Psoas muscle (tissue), 8 donors: ENCODE measurements at places on chromosomes 6 and 20. TPM values are rescaled to one million over a fixed set of nuclear protein-coding genes. Genes with fewer than 3 reads are reported as not detected.

GRCh38 chr20:722822-723644 lies 45.3 kb downstream of the SLC52A3 start:
- no peak overlapping the region for H3K4me3 ChIP-seq
- H3K27ac ChIP-seq, result no peak overlapping the region
- no peaks in the 10 kb centered on the region for H3K36me3 ChIP-seq
- H3K27me3 ChIP-seq, result peaks cover 53% of the 10 kb centered on the region
- no peak for DNase-seq

- no peaks in the 10 kb centered on the region for H3K27me3 ChIP-seq
- H3K4me3 ChIP-seq, result peak within 1 kb of the TSS; percentile 77
- H3K4me1 ChIP-seq, result peaks cover 54% of the 10 kb centered on the region
- DNase-seq, result peak; percentile 99
- H3K27ac ChIP-seq, result peak within 1 kb of the TSS; percentile 99
Measured at GRCh38 chr20:23361476-23362391, at the start of gene GZF1. TSS of gene GZF1 (plus strand) at chr20:23362182. CDS start at chr20:23364384, 2,202 bp downstream.

DNA sequence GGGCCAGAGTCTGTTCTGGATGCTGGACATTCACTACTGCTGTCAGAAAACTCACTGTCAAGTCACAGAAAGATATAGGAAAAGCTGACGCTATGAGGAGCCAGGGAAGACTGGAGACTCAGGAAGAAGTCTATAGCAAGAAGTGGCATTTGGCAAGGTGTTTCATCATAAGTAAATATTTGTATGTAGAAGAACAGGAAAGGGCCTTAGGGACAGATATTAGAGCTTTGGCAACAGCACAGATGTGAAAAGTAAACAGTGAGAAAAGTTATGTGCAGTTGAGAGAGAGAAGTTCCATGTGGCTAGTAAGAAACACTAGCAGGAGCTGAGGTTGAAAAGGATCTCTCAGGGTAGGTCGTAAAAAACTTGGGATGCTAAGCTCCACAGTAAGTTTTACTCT lies 868.9 kb downstream of the PHF3 start:
- no peak for DNase-seq
- no peaks in the 10 kb centered on the region for H3K36me3 ChIP-seq
- H3K27me3 ChIP-seq, result no peaks in the 10 kb centered on the region
- no peaks in the 10 kb centered on the region for H3K4me1 ChIP-seq
- H3K27ac ChIP-seq, result no peak overlapping the region
- no peak overlapping the region for H3K4me3 ChIP-seq

GRCh38 chr6:91198588-91199255 lies 611.9 kb upstream of the MAP3K7 start:
- no peak for DNase-seq
- H3K4me1 ChIP-seq, result no peaks in the 10 kb centered on the region
- H3K36me3 ChIP-seq, result no peaks in the 10 kb centered on the region
- no peaks in the 10 kb centered on the region for H3K27me3 ChIP-seq
- H3K4me3 ChIP-seq, result no peak overlapping the region

DNA sequence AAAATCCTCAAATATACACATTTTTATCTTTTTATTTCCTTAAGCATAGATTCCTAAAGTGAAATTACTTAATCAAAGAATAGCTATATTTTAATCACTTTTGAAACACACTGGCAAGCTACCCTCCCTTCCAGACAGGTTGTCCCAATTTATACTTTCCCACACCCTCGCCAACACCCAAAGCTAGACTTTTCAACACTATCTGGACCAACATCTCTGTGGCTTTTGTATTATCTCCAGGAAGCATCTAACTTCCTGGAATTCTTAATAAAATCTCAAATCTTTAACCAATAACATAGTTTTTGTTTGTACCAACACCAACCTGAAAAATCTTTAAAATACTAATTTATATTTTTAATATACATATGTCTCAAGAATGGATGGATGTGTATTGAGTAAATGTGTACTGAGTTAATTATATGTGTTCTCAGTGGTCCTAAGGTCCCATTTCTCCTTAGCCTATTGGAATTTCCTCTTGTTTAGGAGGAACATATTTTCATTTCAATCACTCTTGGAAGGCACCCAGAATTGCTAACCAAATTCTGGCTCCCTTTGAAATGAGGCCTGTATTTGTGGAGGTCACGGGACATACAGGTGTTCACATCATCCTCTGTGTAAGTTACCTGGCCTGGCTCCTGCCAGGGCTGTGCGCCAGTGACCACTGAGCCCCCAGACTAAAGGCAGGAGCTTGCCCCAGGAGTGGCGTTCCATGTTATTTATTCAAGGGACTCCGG lies 17.4 kb upstream of the GFOD1 start:
- no peaks in the 10 kb centered on the region for H3K27me3 ChIP-seq
- no peaks in the 10 kb centered on the region for H3K36me3 ChIP-seq
- no peak for DNase-seq
- H3K27ac ChIP-seq, result no peak overlapping the region

GRCh38 chr6:95203153-95203754 lies 374.1 kb upstream of the MANEA start:
- no peak overlapping the region for H3K27ac ChIP-seq
- no peaks in the 10 kb centered on the region for H3K36me3 ChIP-seq
- no peaks in the 10 kb centered on the region for H3K27me3 ChIP-seq

- H3K36me3 ChIP-seq, result no peaks in the 10 kb centered on the region
- DNase-seq, result no peak
- H3K4me3 ChIP-seq, result no peak overlapping the region
- peaks cover 10% of the 10 kb centered on the region for H3K4me1 ChIP-seq
- no peak overlapping the region for H3K27ac ChIP-seq
Measured at GRCh38 chr6:170189236-170189635, 101.6 kb downstream of the DLL1 start.

DNA sequence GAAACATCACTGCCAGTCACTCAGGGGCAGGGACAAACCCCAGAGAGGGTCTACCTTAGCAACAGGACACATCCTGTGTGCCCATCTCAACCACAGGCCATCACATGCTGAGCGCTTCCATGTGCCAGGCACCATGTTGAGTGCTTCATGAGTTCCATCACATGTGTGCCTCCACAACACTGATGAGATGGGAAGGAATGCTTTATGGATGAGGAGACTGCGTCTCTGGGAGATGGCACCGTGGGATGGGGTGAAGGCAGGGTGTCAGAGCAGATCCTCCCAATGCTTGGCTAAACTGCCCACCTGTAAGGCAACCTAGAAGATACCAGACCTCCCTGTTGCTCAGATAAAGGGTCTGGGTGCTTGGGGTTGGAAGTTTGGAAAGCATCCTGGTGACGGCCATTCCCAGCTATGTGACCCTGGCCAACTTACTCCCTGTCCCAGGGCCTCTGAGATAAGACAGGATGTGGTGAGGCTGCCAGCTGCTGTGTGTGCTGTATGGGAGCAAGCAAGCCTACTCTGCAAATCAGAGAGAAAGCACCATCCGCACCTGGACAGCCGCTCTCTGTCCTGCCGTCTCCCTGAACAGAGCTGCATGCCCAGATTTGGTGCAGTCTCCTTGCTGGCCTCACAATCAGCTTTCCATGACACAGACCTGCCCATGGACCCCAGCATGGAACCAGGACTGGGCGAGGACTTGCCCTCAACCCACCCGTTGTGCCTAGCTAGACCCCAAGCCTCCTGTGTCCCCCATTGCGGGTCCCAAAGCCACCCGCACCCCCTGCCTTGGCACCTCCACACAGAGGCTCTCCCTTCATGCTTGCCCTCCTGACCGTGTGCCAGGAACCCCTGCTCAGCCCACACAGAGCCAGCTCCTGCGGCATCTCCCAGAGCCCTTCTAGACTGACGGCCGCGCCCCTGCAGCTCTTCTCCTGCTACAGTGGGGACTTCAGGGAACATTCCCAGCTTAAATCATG lies 143.7 kb downstream of the SYNDIG1 start:
- no peaks in the 10 kb centered on the region for H3K4me1 ChIP-seq
- no peak overlapping the region for H3K27ac ChIP-seq
- no peak for DNase-seq
- H3K36me3 ChIP-seq, result no peaks in the 10 kb centered on the region
- no peak overlapping the region for H3K4me3 ChIP-seq
- no peaks in the 10 kb centered on the region for H3K27me3 ChIP-seq

GRCh38 chr6:112396221-112396620 lies 49.1 kb downstream of the RFPL4B start:
- H3K27me3 ChIP-seq, result no peaks in the 10 kb centered on the region
- no peaks in the 10 kb centered on the region for H3K4me1 ChIP-seq
- no peaks in the 10 kb centered on the region for H3K36me3 ChIP-seq
- no peak for DNase-seq
- no peak overlapping the region for H3K4me3 ChIP-seq

- no peak overlapping the region for H3K4me3 ChIP-seq
- no peaks in the 10 kb centered on the region for H3K27me3 ChIP-seq
- no peaks in the 10 kb centered on the region for H3K36me3 ChIP-seq
- no peak for DNase-seq
- no peaks in the 10 kb centered on the region for H3K4me1 ChIP-seq
Measured at GRCh38 chr6:126067073-126067472, 80.7 kb downstream of the TRMT11 start.

GRCh38 chr6:146587459-146587858 lies 11.3 kb upstream of the ADGB start:
- DNase-seq, result no peak
- no peaks in the 10 kb centered on the region for H3K27me3 ChIP-seq
- no peak overlapping the region for H3K4me3 ChIP-seq

GRCh38 chr6:268394-268935 lies 23.8 kb upstream of the DUSP22 start:
- H3K4me3 ChIP-seq, result no peak overlapping the region
- no peak overlapping the region for H3K27ac ChIP-seq
- H3K4me1 ChIP-seq, result no peaks in the 10 kb centered on the region
- H3K27me3 ChIP-seq, result no peaks in the 10 kb centered on the region
- H3K36me3 ChIP-seq, result no peaks in the 10 kb centered on the region

DNA sequence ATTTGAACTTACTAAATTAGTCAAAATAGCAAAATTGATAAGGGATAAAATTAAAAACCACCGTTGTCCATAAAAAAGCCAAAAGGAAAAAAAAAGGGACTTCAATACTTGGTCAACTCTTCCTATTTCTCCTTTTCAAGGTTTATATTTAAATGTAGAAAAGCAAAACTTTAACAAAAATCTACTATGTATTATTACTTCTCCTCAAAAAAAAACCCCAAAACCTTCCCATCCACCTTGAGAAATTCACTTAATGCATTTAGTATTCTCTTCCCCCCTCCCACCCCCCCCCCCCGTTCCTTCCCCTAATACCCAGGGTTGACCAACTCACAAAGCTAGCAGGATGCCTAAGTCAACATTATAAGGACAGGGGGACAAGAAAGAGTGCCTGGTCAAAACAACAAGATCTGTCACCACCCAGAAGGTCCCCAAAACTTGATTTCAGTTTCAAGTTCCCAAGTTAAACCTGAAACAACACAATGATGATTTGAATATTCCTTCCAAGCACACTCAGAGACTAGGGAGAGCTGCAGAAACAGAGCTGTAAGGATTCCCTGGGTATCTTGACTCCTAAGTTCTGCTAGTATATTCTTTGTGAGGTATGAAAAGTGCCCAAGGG lies 14.6 kb downstream of the GMDS start:
- no peak for DNase-seq
- H3K27ac ChIP-seq, result no peak overlapping the region
- H3K27me3 ChIP-seq, result peaks cover 1% of the 10 kb centered on the region
- H3K4me1 ChIP-seq, result no peaks in the 10 kb centered on the region

DNA sequence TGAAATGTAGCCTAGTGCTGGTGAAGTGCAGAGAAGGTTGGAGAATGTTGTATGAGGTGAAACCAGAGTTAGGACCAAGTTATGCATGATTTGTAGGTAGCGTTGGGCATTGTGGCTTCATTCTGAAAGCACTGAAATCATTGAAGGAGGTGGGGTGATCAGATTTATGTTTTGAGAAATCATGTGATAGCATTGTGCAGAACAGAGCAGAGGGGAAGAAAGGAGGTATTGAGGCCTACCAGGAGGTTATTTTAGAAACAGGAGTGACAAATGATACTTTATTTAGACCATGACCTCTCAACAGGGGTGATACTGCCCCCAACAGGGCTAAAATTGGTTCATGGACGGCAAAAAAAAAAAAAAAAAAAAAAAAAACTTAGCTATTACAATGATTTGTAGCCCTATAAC lies 15.6 kb upstream of the HMGN3 start:
- DNase-seq, result no peak
- H3K4me3 ChIP-seq, result no peak overlapping the region
- H3K27me3 ChIP-seq, result no peaks in the 10 kb centered on the region
- peaks cover 8% of the 10 kb centered on the region for H3K4me1 ChIP-seq

DNA sequence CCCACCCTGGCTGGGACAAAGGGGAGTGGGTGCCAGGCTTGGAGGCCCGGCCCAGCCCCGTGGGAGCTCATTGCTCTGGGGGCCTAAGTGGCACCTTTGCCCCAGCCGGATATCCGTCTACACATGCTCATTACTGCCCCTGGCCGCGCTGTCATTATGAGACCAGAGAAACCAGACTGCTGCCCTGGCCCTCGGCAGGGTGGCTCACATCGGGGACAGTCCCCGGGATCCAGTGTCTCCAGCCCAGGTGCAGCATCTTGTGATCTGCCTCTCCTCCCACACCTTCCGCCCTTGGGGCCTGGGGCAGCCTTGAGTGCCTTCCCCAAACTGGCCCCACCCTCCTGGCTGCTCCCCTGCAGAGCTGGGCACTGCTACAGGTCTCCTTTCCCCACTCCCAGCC lies 4.9 kb downstream of the SRMS start:
- H3K27ac ChIP-seq, result no peak overlapping the region
- no peak for DNase-seq
- no peak overlapping the region for H3K4me3 ChIP-seq
- H3K36me3 ChIP-seq, result no peaks in the 10 kb centered on the region

GRCh38 chr6:1766654-1767053 lies 156.9 kb downstream of the FOXC1 start:
- H3K4me3 ChIP-seq, result no peak overlapping the region
- H3K27ac ChIP-seq, result no peak overlapping the region
- H3K4me1 ChIP-seq, result peaks cover 8% of the 10 kb centered on the region
- no peaks in the 10 kb centered on the region for H3K27me3 ChIP-seq

DNA sequence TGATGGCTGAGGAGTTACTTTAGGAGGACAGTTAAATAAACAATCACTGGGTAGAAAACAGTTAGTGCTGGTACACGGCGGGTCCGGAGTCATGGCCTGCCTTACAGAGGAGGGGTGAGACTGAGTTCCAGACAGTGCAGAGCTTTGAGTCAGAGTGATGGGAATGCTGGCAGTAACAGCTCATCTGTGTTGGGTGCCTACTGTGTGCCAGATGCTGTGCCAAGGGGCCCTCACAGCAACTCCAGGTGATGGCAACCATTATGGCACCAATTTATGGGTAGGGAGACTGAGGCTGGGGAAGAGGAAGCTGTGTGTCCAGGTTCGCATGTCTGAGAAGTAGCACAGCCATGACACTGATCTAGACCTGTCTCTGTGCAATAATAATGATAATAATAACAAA lies 132.6 kb downstream of the CEBPB start:
- peaks cover 17% of the 10 kb centered on the region for H3K4me1 ChIP-seq
- no peak overlapping the region for H3K4me3 ChIP-seq
- no peaks in the 10 kb centered on the region for H3K36me3 ChIP-seq
- no peaks in the 10 kb centered on the region for H3K27me3 ChIP-seq
- DNase-seq, result no peak

The MTFR2 gene
- 0.62 TPM for total RNA-seq

The FKBP1C gene
- total RNA-seq, result 0.54 TPM

The NMBR gene
- not detected for total RNA-seq

The MYH7B gene
- total RNA-seq, result 32.7 TPM

The SIM1 gene
- total RNA-seq, result 0.60 TPM

The SAMD5 gene
- total RNA-seq, result 0.06 TPM

The ZNF165 gene
- 0.14 TPM for total RNA-seq

The CST8 gene
- total RNA-seq, result not detected
